Sigmoid colon (tissue), 7 donors: ENCODE measurements at places on chromosomes 2 and 18. TPM values are rescaled to one million over a fixed set of nuclear protein-coding genes. Genes with fewer than 3 reads are reported as not detected.

DNA sequence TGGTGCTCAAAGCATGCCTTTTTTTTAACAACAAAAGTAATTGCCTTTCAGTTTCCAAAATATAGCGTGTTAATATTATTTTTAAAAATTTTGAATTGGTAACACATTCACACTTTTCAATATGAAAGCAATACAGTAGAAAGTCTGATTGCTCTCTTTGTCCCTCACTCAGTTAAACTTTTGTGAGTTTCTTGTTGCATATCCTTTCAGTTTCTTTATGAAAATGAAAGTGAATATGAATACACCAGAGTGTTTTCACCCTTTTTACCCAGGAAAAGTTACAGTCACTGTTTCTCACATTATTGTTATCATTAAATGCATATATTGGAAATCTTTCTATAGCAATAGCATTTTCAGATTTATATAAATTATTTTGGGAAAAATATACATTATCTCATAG, 377.4 kb upstream of the CRIM1 start:
- DNase-seq, result no peak

- DNase-seq, result no peak
Observed at GRCh38 chr2:23547725-23548124, 162.7 kb downstream of the KLHL29 start.

The DOK6 gene
- 1.8 TPM for polyA plus RNA-seq

GRCh38 chr18:8045160-8045883, 478.2 kb downstream of the PTPRM start:
- DNase-seq, result no peak
